Right renal pelvis (tissue), 4 donors: ENCODE measurements at places on chromosomes 16 and 17. TPM values are rescaled to one million over a fixed set of nuclear protein-coding genes. Genes with fewer than 3 reads are reported as not detected.

DNA sequence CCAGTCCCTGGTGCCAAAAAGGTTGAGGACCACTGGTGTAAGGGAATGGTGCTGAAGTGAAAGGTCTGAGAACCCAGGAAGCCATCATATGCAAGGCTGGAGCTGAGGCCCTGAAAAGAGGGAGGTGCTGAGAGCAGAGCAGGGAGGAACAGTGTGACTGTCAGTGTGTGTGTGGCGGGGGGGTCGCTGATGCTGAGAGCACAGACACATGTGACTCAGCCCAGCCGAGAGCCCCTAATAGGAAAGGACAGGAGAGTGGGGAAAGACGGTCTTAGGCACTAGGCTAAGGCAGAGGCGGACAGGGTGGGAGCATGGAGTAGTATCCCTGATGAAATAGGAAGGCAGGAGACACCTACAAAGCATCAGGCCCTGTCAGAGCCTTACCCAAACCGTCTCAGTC, 1.2 kb downstream of the B9D1 start:
- no peak for DNase-seq

Gene FA2H
- 3.7 TPM for polyA plus RNA-seq

Gene NUDT7
- 10.3 TPM for polyA plus RNA-seq

GRCh38 chr17:3851461-3852100, 5.5 kb upstream of the NCBP3 start:
- no peak for DNase-seq

Gene KRT28
- not detected for polyA plus RNA-seq
